Thymus (tissue), 14 donors: ENCODE measurements at places on chromosomes 2 and 18.

DNA sequence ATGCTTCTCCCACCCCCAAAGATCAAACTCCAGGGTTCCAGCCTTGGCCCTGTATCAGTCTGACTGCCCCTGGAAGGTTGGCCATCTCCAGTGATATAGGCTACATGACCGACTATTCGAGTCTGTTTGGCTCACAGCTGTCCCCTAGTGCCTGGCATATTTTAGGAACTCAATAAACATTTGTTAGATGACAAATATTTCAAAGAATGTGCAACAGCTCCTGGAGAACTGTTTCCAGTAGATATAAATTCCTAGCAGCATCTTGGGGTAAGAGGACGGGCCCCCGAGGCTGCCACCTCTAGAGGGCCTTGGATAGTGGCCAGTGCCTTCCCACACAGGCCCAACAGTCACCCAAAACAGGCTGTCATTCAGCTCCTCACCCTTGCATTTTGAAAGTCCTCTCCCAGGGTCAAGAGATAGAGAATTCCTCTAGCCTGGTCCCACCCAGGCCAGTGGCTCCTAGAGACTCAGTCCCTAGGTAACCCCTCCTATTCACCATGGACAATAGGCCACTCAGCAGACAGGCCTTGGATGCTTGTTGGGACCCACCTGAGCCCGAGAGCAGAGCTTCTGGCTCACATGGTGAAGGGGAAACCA is 45.1 kb upstream of the ATP6V1B1 start:
- no peak for DNase-seq

- DNase-seq: no peak
These were observed 41.5 kb upstream of the GPC1 start for GRCh38 chr2:240393831-240394410.

DNA sequence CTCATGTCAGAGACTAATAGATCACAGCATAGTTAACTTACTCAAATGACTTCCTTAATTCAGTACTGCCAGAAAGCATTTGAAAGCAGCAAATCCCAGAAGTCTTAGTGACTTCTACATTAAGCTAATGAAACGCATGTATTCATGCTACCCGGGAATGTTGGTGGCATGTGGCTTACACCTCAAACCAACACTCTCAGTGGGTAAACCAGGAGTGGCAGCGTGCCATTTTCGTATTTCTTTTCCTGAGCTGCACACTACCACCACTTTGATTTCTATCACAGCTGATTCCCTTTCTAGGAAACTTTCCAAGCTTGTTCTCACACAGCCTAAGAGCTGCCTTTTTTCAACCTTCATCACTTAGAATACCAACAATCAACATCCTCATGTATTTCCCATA is 646.6 kb downstream of the NRXN1 start:
- no peak for DNase-seq

DNA sequence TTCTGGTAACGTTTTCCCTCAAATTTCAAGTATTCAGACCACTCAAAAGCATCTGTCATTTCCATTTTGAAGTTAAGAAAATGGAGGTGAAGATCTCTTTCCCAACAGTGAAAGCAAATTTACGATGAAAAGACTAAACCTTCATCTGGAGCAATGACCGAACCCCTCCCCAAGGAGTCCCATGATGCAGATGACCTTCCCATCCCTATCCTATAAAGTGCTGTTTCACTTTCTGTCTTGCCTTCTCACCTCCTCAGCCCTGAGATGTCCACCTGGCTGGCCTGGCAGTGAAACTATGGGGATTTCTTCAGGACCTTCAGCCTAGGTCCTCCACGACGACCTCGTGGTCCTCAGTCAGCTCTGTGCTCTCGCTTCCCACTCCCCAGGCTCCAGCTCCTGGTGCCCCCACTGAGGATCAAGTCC is 925 bp upstream of the NPC1 start:
- no peak for DNase-seq

DNA sequence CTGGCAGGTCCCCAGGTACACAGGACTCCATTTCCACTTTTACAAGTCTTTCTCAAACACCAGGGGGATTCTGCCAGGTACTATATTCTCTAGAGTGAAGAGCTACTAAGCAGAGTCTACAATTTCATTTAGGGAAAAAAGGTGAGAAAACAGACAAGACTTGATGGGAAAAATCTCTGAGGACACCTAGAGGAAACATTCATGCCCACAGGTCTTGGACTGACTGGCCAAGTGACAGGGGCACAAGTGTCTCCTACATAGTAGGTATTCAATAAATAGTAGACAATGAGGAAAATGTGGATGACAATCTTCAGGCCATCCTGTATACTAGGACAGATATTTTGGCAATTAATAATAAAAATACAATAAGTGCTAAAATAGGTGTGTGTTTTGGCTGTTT is 228.6 kb downstream of the CLIP4 start:
- DNase-seq: no peak

GRCh38 chr18:10354241-10354811 is 100.1 kb upstream of the APCDD1 start:
- no peak for DNase-seq

- no peak for DNase-seq
These were observed 398.7 kb downstream of the DSEL start for GRCh38 chr18:67117804-67118203.

DNA sequence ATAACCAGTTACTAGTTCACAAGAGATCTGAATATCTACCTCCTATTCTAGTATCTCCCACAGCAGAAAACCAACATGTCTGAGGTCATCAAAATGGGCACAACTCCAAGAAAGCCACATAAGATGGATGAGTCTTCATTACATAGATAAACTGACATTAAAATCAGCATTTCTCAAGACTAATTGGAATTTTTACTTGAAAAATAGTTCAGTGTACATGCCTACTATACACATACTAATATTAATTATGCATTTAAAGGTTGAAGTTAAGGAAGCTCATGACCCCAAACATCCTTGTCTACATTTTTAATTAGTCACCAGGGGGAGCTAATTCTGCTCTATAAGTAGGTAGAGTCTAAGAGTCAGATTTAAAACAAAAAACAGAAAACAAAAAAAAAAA is 41.9 kb downstream of the ZNF521 start:
- DNase-seq: no peak

GRCh38 chr2:84858123-84858522 is 22.8 kb downstream of the TRABD2A start:
- DNase-seq: no peak

- no peak for DNase-seq
These were observed 53.9 kb downstream of the MSH2 start for GRCh38 chr2:47456851-47457250.

DNA sequence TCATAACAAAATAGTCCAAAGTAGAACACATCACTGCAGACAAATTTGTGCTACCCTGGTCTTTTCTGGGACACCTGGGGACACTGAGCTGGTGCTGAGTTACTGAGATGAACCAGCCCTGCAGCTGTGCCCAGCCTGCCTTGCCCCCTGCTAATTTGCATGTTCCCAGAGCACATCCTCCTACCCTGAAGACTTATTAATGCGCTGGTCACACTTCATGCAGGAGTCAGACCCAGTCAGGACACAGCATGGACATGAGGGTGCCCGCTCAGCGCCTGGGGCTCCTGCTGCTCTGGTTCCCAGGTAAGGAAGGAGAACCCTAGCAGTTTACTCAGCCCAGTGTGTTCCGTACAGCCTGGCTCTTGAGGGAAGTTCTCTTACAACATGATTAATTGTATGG is 1518.3 kb downstream of the RPIA start:
- DNase-seq: no peak
